Foreskin keratinocyte (primary cell): ENCODE measurements at places on chromosomes 6 and 20.

DNA sequence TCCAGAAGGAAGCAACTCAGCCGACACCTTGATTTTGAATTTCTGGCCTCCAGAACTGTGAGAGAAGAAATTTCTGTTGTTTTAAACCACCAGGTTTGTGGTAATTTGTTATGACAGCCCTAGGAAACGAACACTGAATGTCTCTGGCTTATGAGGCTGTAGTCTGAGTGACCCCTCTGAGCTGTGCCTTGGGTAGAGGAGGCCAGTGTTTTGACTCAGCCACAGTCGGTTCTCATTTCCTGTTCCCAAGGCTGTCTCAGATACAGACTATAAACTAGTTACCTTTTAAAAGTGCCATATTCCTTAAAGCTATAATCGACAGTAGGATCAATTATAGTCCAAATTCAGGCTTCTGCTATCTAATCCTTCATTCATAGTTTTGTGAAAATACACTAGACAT, 391.2 kb upstream of the MAP3K7 start:
- DNase-seq, result no peak

DNA sequence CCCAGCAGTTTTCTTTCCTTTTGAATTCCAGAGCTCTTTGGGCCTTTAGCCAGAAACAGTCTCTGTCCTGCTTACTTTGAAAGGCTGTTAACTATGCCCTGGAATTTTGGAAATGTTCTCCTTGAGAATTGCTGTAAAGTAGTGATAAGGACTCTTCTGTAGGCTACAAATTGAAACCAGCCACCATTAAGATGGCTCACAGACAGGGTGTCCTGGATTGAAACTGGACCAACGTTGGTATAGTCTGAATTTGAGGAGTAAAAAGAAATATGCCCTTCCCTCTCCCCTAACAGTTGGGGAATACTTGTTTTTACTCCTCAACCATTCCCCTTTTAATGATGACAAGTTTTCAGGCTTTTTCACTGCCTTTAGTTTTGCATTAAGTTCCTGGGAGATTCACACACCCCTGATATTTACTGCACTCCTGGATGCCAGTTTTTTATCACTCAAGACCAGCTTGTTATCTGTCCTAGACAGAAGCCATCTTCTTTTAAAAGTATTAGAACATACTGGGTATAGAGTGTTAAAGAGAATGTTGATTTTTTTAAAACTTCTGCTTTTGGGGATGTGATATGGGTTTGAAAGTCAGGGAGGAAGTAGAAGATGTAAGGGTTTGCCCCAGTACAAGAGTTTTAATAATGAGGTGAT, 21.9 kb downstream of the TOP1 start:
- DNase-seq, result no peak

DNA sequence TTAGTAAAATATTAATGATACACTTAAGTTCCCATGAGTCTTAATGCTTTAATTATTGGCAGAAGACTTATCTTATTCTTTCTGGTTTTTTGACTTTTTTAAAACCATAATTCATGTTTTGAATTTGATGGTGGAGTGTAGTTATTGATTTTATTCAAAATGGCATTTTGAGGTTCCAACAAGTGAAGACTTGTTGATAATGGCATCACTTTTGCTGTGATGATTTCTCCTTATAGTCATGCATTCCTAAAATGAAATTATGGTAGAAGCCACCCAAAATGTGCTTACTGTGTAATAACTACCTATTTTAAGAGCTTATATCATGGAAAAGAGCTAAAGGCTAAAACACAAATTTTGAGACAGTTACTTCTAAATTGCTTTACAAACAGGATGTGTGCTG, 2.2 kb downstream of the DOP1A start:
- DNase-seq, result peak; percentile 28

GRCh38 chr6:21594416-21595281, 1.1 kb downstream of the SOX4 start:
- DNase-seq, result peak; percentile 60

- no peak for DNase-seq
Measured at GRCh38 chr6:43159599-43159998, 11.5 kb upstream of the SRF start.

DNA sequence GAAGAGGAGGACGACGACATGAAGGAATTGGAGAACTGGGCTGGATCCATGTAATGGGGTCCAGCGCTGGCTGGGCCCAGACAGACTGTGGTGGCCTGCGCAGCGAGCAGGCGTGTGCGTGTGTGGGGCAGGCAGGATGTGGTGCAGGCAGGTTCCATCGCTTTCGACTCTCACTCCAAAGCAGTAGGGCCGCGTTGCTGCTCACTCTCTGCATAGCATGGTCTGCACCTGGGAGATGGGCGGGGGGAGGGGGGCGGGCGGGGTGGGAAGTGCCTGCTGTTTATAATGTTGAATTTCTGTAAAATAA, 42.3 kb downstream of the CHMP4B start:
- DNase-seq, result no peak

GRCh38 chr20:61023612-61024011, 228.4 kb upstream of the CDH4 start:
- no peak for DNase-seq

- no peak for DNase-seq
Measured at GRCh38 chr6:135572051-135572450, 74.5 kb upstream of the AHI1 start.

DNA sequence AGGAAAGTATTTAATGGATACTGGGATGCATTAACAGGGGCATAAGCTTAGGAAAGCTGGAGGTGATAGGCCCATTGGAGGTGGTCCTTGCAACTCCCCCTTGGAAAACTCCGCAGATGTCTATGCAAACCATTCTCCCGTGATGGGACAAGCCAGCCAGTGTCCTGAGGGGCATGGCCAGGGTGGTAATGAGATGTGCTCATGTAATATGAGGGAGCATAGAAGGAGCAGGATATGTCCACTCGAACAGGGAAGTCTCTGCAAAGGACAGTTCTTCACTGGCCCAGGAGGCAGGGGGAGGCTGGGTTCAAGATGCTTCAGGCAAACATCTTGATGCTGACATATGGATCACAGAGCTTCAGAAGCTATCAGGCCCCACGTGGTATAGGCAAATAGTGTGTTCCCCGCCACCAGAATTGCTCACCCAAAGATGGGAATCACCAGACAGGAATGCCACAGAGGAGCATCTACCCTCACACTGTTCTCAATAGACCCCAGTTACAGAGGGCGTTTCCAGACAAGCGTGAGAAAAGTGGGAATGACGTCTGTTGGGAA, 201.6 kb upstream of the CDH4 start:
- DNase-seq, result no peak
